ENCODE measurements at places on chromosomes 12 and 14. TPM values are rescaled to one million over a fixed set of nuclear protein-coding genes. Genes with fewer than 3 reads are reported as not detected.
A peak's percentile ranks its signal among the peaks of the same experiment; 100 is the strongest.

DNA sequence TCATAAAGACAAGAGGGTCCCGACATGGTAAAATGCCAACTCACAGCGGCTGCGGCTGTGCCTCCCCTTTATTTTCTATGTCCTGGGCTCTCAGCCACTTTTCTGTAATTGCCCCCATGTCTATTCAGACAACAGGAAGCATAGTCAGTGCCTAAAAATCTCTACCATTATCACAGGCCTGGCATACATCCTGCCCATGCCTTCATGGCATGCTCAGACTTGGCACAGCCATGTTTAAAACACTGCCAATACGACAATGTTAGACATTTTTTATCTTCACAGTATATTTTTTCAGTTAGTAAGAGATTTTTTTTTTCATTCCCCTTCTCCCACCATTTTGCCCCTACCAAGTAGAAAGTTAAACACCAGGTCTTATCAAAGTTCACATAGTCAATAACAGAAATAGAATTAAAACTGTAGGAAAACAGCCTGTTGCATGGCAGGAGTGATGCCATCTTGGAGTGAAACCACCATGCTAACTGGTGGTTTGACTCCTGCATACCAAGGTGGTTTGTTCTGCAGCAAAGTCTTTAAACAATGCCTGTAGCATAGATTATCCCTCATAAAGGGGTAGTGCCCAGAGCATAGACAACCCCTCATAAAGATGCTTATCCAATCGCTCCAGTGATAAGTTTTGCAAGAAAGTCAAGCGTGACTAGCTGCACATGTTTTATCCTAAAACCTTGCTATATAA lies 18.9 kb upstream of the CERS5 start:
- peak; percentile 74 for DNase-seq

- peak; percentile 8 for DNase-seq
Observed at GRCh38 chr12:80946591-80946990, 8.9 kb upstream of the LIN7A start.

- DNase-seq, result no peak
Observed at GRCh38 chr14:40213701-40214100, 781.5 kb upstream of the FBXO33 start.

The PARPBP gene
- total RNA-seq, result 5.8 TPM

- no peak for DNase-seq
Observed at GRCh38 chr12:54128416-54128815, 60.4 kb downstream of the SMUG1 start.

- DNase-seq, result no peak
Observed at GRCh38 chr12:27913999-27914614, 58.4 kb downstream of the PTHLH start.

DNA sequence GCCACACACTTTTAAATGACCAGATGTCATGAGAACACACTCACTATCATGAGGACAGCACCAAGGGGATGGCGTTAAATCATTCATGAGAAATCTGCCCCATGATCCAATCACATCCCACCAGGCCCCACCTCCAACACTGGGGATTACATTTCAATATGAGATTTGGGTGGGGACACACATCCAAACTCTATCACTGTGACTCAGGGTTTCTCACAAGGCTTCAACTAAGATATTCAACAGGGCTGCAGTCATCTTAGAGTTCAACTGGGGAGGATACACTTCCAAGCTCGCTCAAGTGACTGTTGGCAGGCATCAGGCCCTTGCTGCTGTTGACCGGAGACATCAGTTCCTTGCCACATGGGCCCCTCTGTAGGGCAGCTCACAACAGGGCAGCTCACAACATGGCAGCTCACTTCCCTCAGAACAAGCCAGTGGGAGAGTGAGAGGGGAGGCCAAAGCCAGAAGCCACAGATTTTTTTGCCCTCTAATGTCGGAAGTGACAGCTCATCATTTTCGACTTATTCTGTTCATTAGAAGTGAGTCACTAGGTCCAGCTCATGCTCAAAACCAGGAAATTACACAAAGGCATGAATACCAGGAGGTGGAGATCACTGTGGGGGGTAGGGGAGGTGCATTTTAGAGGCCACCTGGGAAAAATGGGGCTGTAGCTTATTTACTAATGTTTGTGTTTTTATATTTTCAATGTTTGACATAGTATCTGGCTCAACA lies 50.8 kb upstream of the PTHLH start:
- peak; percentile 95 for DNase-seq

The SMIM41 gene
- total RNA-seq, result 0.18 TPM

DNA sequence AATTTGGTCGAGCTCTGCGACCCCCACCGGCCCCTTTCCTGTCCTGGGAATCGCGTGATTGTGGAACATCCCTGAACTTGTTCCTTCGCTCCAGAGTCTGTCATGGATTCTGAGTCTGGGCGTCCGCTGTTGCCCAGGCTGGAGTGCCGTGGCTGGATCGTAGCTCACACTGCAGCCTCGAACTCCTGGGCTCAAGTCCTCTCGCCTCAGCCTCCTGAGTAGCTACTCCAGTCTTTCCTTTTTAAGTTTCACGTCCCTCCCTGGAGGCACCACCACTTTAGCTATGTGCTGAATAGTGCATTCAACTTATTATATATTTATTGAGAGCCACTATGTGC lies 698 bp downstream of the ACOT6 start:
- DNase-seq, result no peak

- DNase-seq, result no peak
Observed at GRCh38 chr14:32313844-32314376, 15.2 kb upstream of the AKAP6 start.

DNA sequence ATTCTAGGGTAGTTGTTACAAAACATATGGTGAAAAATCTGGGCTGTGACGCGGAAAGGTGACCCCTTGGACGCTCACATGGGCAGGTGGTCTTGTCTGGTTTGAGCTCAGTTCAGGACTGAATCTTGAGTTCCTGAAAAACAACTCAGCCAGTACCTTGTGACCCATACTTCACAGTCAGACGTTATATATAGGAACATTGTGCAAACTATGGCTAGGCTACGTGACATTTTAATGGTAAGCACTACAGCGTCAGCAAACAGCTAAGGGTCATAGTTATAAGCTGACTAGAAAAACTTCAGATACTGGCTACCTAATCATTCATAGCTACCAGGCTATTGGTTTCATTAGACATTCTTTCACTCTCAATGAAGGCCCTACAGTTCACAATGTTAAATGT lies 14.8 kb upstream of the EDDM3A start:
- no peak for DNase-seq

The KRT78 gene
- total RNA-seq, result not detected

DNA sequence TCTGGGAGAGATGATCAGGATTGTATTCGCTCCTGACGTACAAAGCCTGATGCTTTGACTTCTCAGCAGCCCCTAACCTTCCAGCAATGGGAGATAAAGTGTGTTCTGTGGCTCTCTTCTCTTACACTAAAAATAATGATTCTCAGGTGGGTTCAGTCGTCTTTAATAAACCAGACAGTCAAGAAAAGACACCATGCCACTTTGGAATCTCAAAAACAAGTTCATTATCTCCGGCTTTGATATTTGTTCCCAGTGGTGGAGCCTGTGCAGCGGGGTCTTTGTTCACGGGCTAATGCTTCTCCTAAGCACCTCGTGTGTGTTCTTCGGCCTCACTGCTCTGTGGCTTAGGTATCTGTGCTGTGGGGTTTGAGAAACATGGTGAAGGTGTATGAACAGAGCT lies 1.6 kb downstream of the ACVR1B start:
- DNase-seq, result no peak

The PPP1R12A gene
- total RNA-seq, result 113 TPM

The NFYB gene
- 14.8 TPM for total RNA-seq

GRCh38 chr14:77148510-77149231 lies 7.1 kb upstream of the ZDHHC22 start:
- no peak for DNase-seq
